ENCODE measurements at places on chromosomes 4 and X.
A peak's percentile ranks its signal among the peaks of the same experiment; 100 is the strongest.

- DNase-seq, result no peak
Measured at GRCh38 chr4:166198041-166198440, 325.0 kb downstream of the TLL1 start.

DNA sequence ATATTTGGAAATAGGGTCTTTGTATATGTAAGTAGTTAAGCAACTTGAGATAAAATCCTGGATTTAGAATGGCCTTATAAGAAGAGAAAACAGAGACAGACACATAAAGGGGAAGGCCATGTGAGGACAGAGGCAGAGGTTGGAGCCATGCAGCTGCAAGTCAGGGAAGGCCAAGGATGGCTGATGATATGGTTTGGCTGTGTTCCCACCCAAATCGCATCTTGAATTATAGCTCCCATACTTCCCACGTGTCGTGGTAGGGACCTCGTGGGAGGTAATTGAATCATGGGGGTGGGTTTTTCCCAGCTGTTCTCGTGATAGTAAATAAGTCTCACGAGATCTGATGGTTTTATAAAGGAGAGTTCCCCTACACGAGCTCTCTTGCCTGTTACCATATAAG is 76.3 kb downstream of the STK32B start:
- DNase-seq, result no peak

GRCh38 chrX:45771114-45771513 is 570.4 kb upstream of the DIPK2B start:
- DNase-seq, result peak; percentile 72

- no peak for DNase-seq
Measured at GRCh38 chrX:18973527-18974192, 10.3 kb downstream of the PHKA2 start.

GRCh38 chr4:111943796-111944203 is 201.5 kb upstream of the FAM241A start:
- no peak for DNase-seq
